ENCODE measurements at places on chromosomes 12 and 14. TPM values are rescaled to one million over a fixed set of nuclear protein-coding genes. Genes with fewer than 3 reads are reported as not detected.

- DNase-seq, result no peak
Observed at GRCh38 chr12:126883697-126884096, 1383.3 kb upstream of the TMEM132C start.

- DNase-seq, result no peak
Observed at GRCh38 chr14:39581474-39581873, 149.2 kb upstream of the FBXO33 start.

- DNase-seq, result no peak
Observed at GRCh38 chr14:26088275-26088674, 509.6 kb downstream of the NOVA1 start.

Gene FBLN5
- total RNA-seq, result 14.2 TPM

Gene POMT2
- 13.7 TPM for total RNA-seq

DNA sequence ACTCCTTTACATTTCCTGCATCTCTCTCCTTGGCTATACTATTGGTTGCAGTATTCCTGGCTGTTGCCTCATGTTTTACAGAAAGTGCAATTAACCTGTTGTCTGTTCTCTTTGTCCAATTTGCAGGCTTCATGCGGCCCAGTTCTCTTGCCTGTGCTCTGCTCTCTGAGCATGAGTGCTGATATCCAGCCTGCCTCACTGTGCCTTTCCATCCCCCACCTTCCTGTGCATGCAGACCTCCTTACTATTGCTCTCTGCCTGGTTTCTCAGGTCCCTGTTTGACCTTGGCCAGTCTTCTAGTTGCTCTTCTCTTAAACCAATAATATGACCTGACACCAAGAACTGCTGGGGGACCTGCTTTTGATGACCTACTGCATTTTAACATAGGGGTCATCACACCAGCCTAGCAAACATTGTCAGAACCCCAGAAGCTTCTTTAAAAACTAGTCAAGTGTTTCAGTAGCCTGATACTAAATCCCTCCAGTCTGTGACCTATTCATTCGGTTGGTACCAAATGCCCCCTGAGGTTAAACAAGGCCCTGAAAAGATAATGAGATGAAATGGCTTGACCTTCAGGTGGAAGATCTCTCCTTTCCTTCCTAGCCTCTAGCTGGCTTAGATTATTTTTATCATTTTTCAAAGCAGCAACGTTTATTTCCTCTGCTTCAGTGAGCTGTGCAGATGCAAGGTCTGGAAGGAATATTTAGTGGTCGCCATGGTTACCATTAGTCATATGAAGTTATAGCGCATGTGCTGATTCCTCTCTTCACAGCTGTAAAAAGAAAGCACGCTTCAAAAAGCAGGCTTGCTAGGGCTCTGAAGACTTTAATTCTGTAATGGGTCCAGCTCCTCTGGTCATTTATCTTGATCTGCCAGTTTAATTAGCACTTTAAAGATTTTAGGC, 216.5 kb downstream of the PHLDA1 start:
- peak; percentile 40 for DNase-seq

GRCh38 chr12:124422142-124422569, 127.3 kb downstream of the RFLNA start:
- peak; percentile 70 for DNase-seq

Gene CELA1
- not detected for total RNA-seq

- DNase-seq, result no peak
Observed at GRCh38 chr12:100553936-100554335, 19.5 kb upstream of the GAS2L3 start.

GRCh38 chr12:113880988-113881962, 84.8 kb downstream of the RBM19 start:
- no peak for DNase-seq

GRCh38 chr14:74302152-74302628, 544 bp downstream of the ABCD4 start:
- DNase-seq, result peak; percentile 41

DNA sequence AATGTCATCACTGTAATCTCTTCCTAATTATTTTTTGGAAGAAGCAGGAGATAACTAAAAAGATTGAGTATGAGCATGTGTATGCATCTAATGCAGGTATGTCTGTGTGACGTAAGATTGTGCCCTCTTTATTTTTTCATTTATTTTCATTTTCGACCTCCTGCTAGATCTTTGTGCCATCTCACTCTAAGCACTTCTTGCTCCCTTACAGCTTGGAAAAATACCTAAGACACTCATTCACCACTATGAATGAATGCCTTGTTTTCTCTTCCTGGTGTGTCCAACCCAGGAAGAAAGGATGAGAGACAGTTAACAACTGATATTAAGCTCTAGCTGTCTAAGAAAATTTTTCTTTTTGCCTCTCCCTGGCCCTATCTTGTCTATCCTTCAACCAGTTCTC, 76.8 kb upstream of the CISTR start:
- DNase-seq, result no peak

- no peak for DNase-seq
Observed at GRCh38 chr12:2346416-2346815, 293.6 kb downstream of the CACNA1C start.

- no peak for DNase-seq
Observed at GRCh38 chr12:33438025-33438772, 1.4 kb downstream of the SYT10 start.

Gene SOX5
- 2.5 TPM for total RNA-seq

Gene CAPZA3
- total RNA-seq, result not detected
